ENCODE measurements at places on chromosomes 5 and 9.

- no peak for DNase-seq
Measured at GRCh38 chr9:38649731-38650363, 29.5 kb upstream of the ANKRD18A start.

GRCh38 chr9:106467113-106467864 is 395.7 kb upstream of the ZNF462 start:
- no peak for DNase-seq

DNA sequence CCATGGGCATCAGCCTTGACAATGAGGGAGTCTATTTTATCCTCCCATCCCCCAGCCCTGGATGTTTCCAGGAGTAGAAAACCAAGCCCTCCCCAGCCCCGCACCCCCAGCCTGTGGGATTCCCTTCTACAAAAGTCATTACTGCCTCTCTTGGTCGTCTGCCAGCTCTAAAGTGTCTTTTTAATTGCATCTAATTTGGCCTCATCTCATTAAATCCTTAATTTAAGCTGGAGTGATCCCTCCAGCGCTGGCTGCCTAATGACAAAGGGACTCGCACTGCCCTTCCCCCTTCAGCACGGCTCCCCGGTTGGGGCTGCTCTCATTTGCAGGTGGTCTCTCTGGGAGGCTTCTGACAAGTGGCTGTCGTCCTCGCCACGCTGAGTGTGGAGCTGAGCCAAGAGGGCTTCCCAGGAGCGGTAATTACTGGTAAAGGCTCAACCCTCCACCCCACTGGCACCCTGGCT is 107.9 kb upstream of the ALDH1B1 start:
- no peak for DNase-seq

GRCh38 chr5:132750471-132751230 is 3.4 kb downstream of the CCNI2 start:
- no peak for DNase-seq

DNA sequence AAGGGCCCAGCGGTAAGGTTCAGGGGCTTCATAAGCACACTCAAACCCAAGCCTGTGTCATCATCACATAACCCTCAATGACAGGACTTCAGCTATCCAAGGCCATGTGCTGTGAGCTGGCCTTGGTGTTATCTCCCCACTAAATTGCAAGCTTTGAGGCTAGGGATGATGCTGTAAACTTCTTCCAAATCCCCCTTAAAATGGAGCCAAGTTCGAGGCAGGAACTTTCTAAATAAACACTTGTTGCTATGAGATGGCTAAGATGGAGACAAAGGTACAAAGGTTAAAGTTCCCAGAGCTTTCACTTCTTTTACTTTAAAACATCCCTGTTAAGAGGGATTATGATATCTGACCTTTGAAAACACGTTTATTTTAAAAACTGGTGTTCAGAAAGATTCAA is 123.6 kb downstream of the MYO10 start:
- no peak for DNase-seq

DNA sequence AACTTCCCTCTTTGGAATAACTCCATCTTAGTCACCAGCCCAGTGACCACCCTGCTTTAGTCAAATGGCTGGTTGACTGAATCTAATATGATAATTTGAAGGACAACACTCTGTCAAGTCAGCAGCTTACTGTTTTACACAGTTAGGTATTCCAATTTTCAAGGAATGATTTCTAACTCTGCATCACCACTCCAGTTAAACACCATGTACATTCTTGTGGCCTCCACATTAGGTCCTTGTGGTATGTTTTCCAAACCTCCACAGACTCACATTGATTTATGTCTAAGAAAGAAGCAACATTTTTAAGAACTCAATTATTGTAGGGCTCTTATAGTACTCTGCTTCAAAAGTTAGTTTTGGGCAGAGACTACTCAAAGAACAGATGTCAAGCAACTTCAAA is 110.7 kb downstream of the TLE1 start:
- DNase-seq = no peak

- no peak for DNase-seq
Measured at GRCh38 chr9:134519375-134520070, 122.1 kb upstream of the COL5A1 start.

- DNase-seq = no peak
Measured at GRCh38 chr9:36165826-36166167, 3.4 kb upstream of the CCIN start.

- no peak for DNase-seq
Measured at GRCh38 chr9:98099346-98099745, 19.7 kb downstream of the TRIM14 start.

GRCh38 chr5:17185773-17186172 is 31.7 kb upstream of the BASP1 start:
- no peak for DNase-seq

DNA sequence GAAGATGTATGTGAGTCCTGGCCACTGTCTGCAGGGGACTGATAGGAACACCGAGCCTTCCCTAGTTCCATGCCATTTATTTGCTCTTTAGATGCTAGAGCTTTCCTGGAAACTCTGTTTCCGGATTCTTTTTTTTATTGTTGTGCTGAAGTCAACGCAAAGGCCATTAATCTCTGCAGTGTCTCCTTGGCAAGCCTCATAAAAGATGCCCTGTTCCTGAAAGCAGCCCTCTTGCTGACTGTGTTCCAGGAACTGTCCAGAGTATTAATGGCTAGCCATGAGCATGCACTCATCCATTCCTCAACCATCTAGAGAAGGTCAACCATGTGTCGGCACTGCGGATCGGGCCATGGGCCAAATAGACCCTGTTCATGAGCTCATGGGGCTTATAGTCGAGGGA is 42.9 kb upstream of the SMAD5 start:
- DNase-seq = no peak

- DNase-seq = no peak
Measured at GRCh38 chr5:150601491-150602345, 38.7 kb upstream of the SYNPO start.

GRCh38 chr5:74126294-74126693 is 500.3 kb downstream of the ARHGEF28 start:
- DNase-seq = no peak

- DNase-seq = no peak
Measured at GRCh38 chr9:131020388-131020787, 11.4 kb downstream of the LAMC3 start.

DNA sequence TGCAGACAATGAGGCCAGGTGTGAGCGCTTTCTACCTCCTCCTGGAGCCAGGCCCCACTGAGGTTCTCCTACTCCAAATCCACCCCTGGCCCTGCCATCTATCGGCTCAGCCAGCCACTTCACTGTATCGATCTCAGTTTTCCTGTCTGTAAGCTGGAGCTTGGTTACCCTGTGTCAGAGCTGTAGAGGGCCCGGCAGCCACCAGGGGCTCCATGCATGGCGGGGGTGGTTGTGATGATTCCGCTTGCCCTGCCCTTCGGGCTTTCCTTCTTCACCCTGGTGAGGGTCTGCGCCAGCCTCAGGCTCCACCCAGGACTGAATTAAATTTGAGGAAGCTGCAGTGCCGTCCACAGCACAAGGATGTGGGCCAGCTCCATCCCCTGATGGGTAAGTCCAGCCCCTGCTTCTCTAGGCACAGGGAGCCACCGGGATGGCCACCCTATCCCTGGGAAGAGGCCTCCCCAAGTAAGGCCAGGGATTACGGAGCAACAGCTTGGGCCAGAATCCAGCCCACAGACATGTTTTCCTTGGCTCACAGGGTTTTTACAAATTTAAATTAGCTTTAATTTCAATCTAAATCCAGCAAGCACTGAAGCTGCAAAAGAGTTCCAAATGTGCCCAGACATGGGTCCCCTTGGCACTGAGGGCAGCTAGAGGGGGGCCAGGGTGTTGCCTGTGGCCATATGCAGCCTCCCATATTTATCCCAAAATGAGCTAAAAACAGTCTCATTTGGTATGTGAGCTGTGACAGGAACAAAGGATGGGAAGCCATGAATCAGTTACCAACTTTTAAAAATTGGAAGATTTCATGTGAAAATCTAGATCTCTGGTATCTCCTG is 89.1 kb upstream of the FBXW11 start:
- DNase-seq = no peak

GRCh38 chr5:7794311-7794710 is 56.6 kb downstream of the CFAP90 start:
- DNase-seq = no peak

- no peak for DNase-seq
Measured at GRCh38 chr5:65779643-65780042, 57.6 kb downstream of the NLN start.

GRCh38 chr5:72561148-72561972 is 54.1 kb upstream of the ZNF366 start:
- DNase-seq = no peak

DNA sequence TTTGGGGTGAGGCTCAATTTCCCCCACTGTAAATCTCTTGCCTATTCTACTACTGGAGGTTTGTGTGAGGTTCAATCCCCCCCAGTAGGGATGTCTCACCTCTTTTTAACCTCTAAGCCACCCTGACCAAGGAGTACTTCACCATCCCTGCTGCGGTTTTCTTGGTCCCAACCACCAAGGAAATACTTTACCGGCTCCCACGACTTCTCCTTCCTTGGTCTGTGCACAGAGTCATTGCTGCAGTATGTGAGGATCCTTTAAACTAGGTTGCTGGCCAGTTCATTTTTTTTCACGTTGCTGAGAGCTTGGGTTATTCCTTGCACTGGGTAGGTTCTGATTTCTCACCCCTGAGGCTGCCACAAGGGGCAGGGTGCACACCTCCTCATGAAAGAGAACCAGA is 22.5 kb upstream of the HMGCS1 start:
- no peak for DNase-seq

- DNase-seq = no peak
Measured at GRCh38 chr5:143976055-143976454, 164.1 kb downstream of the HMHB1 start.

DNA sequence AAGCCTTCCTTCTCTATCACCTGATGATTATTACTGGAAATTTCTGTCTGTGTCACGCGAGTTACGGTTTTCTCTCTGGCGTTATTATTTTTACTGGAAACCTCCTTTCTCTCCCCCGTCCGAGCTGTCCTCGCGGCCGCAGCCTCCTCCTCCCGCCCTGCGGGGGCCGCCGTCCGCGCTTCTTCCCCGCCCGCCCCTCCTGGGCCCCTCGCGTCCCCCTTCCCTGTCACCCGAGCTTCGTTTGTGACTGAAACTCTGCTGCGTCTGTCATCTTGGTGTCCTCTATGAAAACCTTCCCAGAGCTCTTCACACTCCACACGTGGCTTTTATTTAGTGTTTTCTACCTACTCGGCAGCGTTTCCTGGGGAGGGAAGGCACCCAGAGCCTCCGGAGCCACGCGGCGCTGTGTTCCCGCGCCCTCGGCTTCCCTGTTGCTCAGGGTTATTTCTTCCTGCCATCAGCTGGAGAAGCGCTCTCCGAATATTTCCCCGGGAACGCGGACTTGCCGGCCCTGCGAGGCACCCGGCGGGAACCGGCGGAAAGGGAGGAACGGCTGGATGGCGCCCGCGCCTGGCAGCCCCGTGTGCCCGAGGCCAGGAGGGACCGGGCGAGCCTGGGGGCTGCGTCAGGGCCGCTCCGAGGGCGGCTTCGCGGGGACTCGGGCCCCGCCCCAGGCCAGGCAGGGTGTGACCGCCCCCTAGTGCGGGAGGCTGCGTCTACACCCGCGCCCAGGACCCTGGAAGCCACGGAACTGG is 33.9 kb downstream of the TRIP13 start:
- DNase-seq = peak; percentile 33

- no peak for DNase-seq
Measured at GRCh38 chr9:27085456-27085855, 23.6 kb upstream of the TEK start.

DNA sequence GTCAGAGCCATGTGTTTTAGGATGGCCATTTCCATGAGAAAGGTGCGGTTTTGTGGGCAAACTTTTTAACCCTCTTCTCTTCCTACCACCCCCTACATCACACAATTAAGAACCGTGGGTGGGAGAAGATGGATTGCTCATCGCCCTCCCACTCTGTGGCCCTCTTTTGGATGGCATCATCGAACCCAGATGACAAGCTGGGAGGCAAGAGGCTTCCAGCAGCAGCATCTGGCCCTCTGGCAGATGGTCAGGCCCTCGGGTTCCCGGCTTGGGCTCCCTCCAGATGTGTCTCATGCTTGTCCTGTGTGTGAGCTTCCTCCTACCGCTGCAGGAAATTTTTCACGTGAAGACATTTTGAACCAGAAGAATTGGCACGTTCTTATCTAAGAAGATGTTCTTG is 199.9 kb downstream of the EBF1 start:
- DNase-seq = no peak

DNA sequence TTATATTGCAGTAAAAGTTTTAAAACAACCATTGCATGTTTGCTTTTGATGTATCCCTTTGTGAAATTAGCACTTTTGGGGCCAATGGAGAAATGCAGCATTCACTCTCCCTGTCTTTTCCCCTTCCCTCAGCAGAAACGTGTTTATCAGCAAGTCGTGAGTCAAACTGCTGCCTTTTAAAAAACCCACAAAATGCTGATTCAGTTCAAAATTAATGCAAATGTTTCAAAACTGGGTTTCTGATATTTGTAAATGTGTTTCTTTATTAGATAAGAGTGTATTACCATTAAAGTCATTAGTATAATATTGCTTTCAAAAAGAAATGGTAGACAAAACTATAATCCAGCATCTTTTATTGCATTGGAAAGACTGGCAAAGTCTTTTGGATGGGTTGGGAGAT is 47.3 kb downstream of the RAD23B start:
- DNase-seq = no peak

GRCh38 chr5:103941596-103941995 is 379.0 kb upstream of the NUDT12 start:
- DNase-seq = no peak

GRCh38 chr5:134642931-134643530 is 5.6 kb upstream of the SEC24A start:
- no peak for DNase-seq

GRCh38 chr5:38615981-38616451 is 59.6 kb upstream of the LIFR start:
- no peak for DNase-seq

GRCh38 chr5:5454391-5454790 is 31.9 kb downstream of the ICE1 start:
- DNase-seq = no peak

GRCh38 chr5:65394087-65394486 is 87.6 kb downstream of the ADAMTS6 start:
- no peak for DNase-seq

GRCh38 chr5:40869384-40869783 is 28.2 kb downstream of the CARD6 start:
- no peak for DNase-seq

- DNase-seq = no peak
Measured at GRCh38 chr5:176192094-176192721, 46.0 kb upstream of the SIMC1 start.

DNA sequence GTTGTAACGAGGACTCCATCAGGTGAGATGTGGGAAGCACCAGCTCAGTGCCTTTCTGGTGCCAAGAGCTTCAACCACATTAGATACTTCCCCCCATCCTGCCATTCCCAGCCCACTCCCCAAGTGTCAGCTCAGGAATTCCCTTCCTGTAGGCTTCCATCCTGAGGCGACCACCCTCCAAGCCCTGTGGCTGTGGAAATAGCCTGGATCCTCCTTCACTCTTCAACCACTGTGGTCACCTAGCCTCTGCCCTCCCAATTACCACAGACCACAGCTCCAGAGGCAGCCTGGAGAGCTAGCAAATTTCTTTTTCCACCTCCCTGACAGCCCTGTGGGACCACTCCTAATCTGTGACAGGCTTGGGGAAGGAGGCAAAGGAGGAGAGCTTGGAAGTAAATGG is 219.8 kb upstream of the MAP3K1 start:
- DNase-seq = no peak

- DNase-seq = no peak
Measured at GRCh38 chr5:108481355-108481931, 99.5 kb upstream of the FBXL17 start.

GRCh38 chr5:57445006-57445704 is 37.5 kb downstream of the ACTBL2 start:
- DNase-seq = no peak

GRCh38 chr5:82115858-82116257 is 144.0 kb downstream of the ATG10 start:
- no peak for DNase-seq

- no peak for DNase-seq
Measured at GRCh38 chr5:63145167-63145566, 566.5 kb downstream of the LRRC70 start.
